Stimulated activated CD8-positive, alpha-beta memory T cell treated with anti-CD3 and anti-CD28 coated beads, Interleukin-4, amount 100 ng/mL, for 24 hours (primary cell): ENCODE measurements at places on chromosomes 4 and X.

GRCh38 chr4:37659696-37660095, 26.5 kb downstream of the RELL1 start:
- no peak for DNase-seq

DNA sequence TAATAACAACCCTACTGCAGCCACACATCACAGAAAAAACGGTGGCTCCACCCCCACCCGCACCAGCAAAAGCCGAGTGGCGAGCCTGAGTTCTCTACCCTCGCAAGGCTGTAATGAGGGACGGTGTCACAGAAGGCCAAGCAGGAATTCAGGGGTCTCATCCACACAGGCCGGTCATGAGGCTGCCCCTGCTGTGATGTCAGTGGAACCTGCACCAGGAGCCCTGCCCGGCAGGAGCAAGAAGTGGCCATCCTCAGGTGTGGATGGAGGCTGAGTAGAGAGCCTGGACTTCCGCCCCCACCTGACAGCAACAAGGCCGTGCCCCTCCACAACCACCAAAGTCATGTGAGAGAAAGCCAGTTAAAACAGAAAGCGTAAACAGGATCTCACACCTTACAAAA, 20.6 kb downstream of the LYAR start:
- peak; percentile 14 for DNase-seq

DNA sequence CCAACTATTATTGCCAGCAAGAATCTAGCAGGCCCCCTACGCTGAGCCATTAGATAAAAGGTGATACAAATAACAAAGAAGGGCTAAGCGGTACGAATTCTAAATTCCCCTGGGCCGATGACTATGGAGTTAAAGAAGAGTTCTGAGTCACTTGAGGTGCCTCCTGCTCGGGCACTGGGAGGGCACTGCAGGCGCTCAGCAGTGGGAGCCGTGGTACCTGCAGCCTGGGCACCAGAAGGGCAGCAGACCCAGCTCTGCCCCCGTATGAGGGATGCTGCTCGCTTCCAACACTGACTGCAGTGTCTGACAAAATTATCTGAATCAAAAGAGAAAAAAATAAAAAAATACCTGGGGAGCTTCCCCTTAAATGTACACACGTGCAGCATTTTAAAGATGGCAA, 44.1 kb upstream of the MTNR1A start:
- no peak for DNase-seq

GRCh38 chr4:174579421-174579820, 57.1 kb upstream of the HPGD start:
- DNase-seq, result no peak

DNA sequence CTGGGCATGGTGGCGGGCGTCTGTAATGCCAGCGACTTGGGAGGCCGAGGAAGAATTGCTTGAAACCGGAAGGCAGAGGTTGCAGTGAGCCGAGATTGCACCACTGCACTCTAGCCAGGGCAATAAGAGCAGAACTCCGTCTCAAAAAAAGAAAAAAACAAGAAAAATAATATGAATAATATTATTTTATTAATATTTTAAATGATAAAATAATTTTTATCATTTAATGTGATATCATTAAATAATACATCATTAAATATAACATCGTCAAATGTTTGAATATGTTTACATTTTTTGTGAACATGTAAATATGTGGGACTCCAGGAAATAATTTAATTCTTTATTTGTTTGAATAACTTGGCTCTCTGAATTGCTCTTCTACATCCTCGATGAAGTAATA, 15.5 kb downstream of the UNC5C start:
- no peak for DNase-seq

DNA sequence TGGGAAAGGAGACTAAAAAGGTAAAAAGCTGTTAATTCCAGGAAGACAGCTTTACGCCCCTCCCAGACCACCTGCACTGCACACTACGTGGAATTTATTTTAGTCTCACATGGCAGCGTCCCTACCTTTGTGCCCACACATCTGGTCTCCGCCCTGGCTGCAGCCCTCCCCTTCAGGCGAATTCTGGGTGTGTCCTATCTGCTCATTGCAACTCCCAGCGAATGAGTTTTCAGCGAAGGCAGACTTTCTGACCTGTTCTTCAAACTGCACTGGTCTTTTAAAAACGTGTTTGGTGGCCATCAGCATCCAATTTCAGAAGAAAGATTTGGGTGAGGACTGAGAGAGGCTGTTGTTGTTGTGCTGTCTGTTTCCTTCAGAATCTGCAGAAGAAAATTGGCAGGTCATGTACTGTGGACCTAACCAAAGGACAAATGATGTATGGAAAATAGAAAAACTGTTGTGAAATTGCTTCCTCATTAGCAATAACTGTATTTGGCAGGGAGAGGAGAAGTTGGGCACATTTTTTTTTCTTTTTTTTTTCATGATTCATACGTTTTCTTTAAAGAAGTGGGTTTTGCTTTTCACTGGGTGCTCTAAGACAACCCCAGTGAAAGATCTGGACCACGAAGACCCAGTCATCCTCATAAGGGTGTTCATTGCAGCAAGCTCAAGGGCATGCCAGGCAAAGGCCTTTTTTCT, 4.2 kb downstream of the TLR8 start:
- no peak for DNase-seq
